AG20443 (cell line): ENCODE measurements at places on chromosomes 12 and 14.
A peak's percentile ranks its signal among the peaks of the same experiment; 100 is the strongest.

DNA sequence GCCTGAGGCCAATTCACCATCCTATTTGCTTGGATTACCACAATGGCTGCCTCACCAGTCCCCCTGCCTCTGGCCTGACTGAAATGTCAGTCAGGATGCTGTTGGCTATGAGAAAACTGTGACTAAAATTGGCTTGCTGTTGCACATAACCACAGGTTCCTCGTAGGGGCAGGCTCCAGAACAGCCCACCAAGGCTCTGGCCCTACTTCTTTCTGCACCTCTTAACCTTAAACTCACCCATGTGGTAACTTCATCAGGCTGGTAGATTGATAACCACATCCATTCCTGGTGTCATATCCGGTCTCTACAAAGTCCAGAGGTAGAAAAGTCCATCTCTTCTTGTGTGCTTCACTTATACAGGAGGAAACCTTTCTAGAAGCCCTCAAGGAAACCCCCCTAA, 172.4 kb upstream of the PLXNC1 start:
- DNase-seq = no peak

DNA sequence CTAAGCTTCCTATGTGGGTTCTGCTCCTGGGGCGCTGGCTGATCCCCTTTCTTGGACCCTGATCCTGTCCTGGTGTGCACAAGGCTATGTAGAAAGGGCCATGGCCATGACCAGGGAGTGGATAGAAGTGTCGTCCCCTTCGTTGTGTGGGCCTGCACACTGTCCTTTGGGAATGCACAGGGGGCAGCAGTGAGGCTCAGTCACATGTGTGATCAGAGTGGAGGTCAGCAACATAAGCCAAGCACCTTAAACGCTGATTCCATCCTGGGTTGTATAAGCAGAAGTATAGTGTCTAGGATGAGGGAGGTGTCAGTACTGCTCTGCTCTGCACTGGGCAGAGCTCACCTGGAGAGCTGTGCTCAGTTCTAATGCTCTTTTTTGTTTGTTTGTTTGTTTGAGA, 48.4 kb downstream of the ESRRB start:
- DNase-seq = no peak

GRCh38 chr12:30725739-30726138, 29.0 kb downstream of the CAPRIN2 start:
- DNase-seq = peak; percentile 68

- DNase-seq = no peak
These were observed 80.6 kb upstream of the PLEKHA5 start for GRCh38 chr12:19048943-19049342.

GRCh38 chr14:81345781-81346180, 54.3 kb downstream of the STON2 start:
- no peak for DNase-seq

GRCh38 chr12:71605039-71605438, 58.6 kb downstream of the ZFC3H1 start:
- DNase-seq = no peak

DNA sequence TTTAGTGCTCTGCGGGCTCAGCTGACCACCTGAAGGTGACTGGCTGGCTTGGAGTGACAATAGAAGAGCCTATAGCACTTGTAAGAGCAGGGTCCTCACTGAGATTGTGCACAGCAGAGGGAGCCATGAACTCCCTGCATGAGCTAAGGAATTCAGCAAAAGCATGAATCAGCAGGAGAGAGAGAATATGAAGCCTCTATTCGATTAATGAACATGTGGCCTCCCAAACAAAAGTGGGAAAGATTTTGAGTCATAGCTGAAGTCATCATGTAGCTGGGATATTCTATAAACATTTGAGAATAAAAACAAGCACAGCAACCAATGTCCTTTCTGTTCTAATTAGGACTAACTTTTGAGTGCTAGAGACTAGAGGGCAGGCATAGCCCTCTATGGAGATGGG, 626.6 kb downstream of the DIO2 start:
- peak; percentile 38 for DNase-seq

GRCh38 chr12:14403711-14404196, 38.3 kb downstream of the ATF7IP start:
- peak; percentile 60 for DNase-seq

DNA sequence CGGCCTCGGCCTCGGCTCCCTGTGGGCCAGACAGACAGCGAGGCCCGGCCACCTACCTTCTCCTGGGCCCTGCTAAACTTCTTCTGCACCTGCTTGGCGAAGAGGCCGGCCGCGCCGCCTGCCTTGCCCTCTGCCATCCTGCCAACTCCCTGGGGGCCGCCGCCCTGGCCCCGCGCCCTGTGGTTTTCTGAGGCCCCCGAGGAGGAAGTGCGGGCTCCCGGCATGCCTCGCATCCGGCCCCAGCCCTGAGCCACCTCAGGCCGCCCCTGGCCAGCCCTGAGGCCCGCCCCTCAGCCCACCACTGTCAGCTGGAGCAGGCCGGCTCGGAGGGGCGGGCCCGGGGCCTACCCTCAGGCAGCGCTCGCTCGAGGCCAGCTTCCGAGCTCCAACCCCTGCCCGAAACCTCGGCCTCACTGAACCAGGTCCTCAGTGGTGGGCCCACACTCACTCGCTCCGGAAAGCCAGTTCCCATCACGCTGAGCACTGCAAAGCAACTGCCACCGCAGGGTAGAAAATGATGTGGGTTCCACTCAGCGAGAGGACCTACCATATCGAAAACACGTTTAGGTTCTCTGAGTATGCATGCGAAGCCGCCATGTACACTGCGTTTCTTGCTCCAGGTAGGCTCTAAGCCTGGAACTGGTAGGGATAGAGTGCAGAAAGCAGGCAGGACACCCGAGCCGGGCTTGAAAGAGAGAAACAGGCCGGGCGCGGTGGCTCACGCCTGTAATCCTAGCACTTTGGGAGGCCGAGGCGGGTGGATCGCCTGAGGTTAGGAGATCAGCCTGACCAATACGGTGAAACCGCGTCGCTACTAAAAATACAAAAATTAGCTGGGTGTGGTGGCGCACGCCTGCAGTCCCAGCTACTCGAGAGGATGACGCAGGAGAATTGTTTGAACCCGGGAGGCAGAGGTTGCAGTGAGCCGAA, at the start of gene BIN2:
Gene BIN2 (minus strand): TSS at position 209 of the 930 bp plus-strand sequence. CDS start 72 bp downstream, at position 137.
- no peak for DNase-seq

GRCh38 chr12:49654715-49655114, 31.4 kb downstream of the PRPF40B start:
- DNase-seq = no peak

DNA sequence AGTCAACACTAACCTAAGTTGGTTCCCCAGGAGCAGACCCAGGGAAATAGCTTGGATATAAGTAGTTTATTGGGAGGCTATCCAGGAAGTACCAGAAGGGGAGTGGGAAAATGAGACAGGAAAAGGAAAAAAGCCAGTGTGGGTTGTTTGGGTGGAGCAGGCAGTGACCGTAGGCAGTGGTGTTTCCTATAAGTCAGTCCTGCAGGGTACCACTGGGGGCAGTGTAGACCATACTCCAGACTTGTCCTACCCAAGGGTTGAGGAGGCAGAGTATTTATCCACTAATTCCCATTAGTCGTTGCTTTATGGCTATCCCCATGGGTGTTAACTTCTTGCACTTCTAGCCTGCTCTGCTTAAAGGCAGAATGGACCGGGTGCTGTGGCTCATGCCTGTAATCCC, 6.4 kb upstream of the CCDC60 start:
- DNase-seq = no peak

DNA sequence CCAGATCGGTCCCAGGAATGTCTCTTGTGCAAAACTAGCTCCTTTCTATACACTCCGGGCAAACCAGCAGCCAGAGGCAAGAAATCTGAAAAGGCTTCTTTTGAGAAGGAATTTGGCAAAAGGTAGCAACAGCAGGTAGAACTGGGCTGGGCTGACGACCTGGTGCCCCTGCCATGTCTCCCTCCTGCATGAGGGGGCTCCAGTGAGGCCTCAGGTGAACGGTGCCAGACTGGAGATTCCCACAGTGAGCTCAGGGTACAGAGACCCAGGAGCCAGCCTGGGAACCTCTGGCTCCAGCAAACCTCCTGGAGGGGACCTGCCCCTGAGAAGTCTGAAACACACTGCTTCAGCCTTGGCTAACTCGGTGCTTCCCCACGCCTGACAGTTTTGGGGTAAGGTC, 10.8 kb downstream of the ITPK1 start:
- no peak for DNase-seq

DNA sequence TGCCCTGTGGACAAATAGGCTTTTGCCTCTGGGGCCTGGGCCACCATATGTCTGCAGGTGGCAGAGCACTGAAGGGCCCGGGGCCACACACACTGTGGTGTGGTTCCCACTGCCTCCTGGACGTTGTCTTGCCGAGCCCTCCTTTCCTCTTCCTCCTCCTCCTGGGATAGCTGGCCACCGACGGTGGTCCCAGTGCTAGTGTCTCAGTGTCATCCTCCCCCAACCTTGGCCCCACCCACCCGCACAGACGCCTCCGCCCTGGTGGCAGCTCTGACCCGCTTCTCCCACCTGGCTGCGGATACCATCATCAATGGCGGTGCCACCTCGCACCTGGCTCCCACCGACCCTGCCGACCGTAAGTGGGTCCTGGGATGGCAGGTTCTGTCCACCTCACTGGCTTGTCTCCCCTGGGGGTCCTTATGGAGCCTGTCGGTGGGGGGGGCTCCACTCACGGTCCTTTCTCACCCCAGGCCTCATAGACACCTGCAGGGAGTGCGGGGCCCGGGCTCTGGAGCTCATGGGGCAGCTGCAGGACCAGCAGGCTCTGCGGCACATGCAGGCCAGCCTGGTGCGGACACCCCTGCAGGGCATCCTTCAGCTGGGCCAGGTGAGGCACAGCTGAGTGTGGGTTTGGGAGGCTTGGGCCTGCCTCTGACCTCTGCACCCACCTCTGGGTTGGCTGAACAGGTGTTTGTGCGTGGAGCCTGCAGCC, 23.5 kb downstream of the HIP1R start:
- no peak for DNase-seq

DNA sequence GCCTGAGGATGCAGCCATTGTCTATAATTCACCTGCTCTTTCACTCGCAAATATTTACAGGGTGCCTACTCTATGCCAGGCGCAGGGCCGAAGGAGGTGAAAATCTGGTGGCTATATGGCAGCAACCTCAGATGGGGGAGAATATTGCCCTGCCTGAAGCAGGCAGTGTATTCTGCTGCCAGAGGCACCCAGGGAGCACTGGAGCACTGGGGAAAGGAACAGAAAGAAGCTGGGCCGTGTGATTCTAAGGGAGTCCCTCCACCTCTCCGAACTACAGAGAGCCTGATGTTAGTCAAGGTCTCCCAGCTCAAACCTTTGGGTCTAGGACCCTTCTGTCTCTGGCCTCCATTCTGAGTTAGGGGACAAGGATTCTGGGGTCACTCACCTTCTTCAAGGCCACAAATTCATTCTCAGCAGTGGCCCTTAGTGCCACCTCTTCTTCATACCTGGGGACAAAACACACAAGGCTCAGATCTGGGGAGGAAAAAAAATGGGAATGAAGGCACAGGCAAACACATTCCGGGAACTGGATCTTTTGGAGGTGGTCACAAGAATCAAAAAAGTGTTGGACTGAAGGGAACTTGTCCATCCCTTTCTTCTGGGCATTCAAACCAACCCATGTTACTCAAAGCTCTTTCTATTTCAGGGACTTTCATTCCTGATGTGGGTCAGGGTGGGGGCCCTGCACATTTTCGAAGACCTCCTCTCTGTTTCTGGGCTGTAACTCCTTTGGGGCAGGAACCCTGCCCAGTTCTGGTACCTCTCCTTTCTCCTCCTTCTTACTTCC, 19.3 kb upstream of the KRT86 start:
- DNase-seq = no peak

DNA sequence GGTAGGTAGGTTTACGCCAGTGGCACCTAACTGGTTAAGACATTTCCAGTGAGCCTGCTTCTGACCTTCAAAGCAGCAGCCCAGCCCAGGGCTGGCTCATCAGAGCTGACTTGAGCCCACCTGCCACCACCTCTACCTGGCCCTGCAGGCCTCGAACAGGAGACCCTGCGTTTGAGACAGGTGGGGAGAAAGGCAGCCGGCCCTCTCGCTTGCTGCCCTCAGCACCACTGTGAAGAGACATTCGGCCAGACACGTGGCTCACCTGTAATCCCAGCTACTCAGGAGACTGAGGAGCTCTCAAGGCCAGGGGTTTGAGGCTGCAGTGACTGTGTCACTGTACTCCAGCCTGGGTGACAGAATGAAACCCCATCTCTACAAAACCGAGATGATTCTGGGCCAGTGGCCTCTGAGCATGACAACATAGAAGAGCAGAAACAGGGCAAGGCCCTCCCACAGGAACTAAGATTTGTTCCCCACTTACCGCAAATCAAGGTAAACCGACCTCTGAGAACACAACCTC, 74.2 kb downstream of the TESC start:
- no peak for DNase-seq

GRCh38 chr12:118377021-118377883, 897 bp downstream of the SUDS3 start:
- no peak for DNase-seq

DNA sequence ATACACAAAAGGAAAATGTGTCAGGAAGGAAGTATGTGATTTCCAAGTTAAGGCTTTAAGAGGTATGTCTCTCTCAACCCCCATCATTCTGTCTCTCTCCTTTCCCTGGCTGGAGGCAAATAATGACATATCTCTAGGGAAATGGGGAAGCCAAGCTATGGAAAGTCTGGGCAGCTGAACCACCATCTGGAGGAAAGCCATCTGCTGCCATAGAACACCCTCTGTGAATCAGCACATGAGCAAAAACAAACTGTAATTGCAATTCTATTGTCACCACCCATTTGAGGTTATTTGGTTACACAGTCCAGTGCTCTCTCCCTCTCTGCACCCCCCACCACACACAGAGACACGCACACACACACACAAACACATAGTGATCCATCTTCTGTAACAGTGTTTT, 766.2 kb downstream of the FLRT2 start:
- DNase-seq = peak; percentile 50

DNA sequence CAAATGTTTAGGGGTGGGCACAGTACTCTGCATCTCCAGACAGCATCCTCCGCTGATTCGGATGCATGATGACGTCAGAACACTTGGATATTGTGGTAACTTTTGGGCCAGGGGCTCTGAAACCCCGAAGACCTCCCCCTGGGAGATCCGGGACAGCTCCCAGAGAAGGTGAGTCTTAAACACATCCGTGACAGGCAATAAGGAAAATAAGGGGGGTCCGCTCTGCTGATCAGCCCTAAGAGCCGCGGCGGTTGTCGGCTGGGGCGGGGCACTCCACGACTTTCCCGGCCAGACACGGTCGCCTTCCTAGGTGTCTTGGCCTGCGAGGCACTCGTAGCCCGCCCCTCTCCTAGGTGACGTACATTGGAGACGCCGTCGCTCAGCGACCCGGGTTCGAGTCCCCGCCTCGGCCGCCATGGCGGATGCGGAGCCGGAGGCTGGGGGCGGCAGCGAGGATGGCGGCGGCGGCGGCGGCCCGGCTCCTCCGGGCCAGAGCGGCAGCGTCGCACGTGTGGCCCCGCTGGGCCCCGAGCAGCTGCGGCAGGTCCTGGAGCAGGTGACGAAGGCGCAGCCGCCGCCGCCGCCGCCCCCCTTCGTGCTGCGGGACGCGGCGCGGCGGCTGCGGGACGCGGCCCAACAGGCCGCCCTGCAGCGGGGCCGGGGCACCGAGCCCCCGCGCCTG, at the start of gene ZNF839:
Gene ZNF839 (plus strand): TSS at position 396 of the 682 bp plus-strand sequence. CDS start 20 bp downstream, at position 416.
- peak; percentile 94 for DNase-seq

- DNase-seq = no peak
These were observed 596.3 kb upstream of the MGAT4C start for GRCh38 chr12:86852451-86852850.

- no peak for DNase-seq
These were observed 221.5 kb downstream of the KCNC2 start for GRCh38 chr12:74988156-74988555.

- peak; percentile 81 for DNase-seq
These were observed 103.4 kb upstream of the MAP1LC3B2 start for GRCh38 chr12:116455540-116456329.
